HCT116 (cell line): ENCODE measurements at places on chromosomes 11 and 22.

DNA sequence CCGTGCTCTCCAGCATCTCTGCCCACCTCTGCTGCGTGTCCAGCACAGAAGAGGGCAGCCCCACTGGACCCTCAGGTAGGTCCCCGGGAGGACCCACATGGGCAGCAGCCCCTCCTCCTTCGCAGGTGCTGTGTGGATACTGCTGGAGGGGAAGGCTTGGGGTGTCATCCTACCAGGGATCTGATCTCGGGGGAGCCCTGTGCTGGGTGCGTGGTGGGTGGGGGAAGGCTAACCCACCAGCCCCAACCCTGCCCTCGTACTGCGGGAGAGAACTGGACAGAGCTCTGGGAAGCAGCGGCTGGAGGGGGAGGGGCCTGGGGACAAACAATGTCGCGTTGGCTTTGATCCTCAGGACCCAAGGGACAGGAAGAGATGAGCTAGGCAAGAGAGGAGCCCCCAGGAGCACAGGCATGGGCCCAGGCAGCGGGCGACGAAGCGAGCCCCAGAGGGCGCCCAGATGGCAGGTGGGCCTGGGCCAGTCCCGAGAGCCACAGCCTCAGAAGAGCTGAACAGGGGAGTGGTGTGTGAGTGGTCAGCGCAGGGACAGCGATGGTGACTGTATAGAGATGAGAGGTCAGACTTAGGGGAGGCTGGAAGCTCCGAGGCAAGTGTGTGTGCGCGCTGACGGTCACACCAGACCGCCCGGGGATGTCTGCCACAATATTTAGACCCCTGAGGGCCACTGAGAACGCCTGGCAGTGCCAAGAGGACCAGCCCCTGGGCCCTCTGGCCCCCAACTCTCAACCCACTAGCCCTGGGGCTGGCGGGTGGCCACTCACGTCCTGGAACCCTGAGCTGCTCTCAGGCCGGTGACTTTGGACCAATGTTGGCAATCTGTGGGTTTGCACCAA, 1.4 kb upstream of the PIM3 start:
- DNase-seq = no peak

- DNase-seq = no peak
Measured at GRCh38 chr11:9263840-9264315, 1.3 kb downstream of the DENND5A start.

DNA sequence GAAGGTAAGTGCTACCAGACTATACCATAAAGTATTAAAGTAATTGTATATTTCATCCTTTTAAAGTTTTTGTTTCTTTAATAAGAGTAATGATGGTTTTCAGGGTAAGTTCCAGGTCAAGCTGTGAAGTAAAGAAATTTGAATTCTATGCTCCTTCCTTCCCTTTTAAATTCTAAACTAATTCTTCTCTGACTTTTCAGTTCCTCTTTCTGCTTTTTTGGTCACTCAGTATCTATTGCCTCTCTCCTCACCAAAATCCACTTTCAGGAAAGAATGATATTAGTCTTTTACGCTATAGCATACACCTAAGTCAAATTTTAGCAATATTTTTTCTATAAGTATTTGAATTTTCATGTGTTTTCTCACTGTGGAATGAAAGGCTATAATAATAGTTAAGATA, 8.2 kb downstream of the MMP8 start:
- no peak for DNase-seq

GRCh38 chr22:39900306-39901227, at the start of gene GRAP2:
TSS of gene GRAP2 (plus strand) at chr22:39901084. CDS start at chr22:39947107, 46,023 bp downstream.
- no peak for DNase-seq

DNA sequence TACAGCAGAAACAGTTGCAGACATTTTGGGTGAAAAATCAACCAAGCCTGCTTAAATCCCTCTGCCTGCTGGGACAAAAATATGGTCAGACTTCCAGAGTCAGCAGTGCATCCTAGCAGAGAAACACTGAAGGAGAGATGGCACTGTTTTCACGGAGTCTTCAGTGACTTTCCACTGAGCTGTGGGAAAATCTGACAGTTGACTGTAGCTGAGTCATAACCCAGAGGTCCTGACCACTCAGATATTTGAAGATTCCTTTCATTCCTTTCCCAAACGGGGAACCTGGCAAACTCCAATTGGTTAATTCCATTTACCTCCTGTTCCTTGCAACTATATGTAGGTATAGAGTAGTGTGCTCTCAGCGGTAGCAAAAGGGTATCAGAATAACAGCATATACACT, 20.9 kb upstream of the UPB1 start:
- DNase-seq = peak; percentile 40

DNA sequence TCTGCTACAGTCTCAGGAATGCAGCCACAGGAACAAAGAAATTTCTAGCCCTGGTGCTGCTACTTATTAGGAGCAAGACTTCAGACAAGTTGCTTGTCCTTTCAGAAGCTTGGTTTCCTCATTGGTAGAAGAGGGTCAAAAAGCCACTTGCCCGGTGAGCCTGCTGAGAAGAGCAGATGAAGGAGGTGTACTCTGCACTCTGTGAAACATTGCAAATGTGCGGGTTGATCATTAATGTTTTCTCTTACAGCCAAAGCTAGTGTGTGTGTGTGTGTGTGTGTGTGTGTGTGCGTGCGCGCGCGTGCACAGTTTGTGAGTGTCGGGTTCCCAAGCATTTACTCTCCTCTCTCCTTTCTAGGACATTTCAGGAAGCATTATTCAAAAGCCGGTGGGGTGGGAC, 86.3 kb upstream of the NNMT start:
- no peak for DNase-seq

GRCh38 chr11:109247071-109247470, 174.9 kb upstream of the C11orf87 start:
- DNase-seq = no peak

DNA sequence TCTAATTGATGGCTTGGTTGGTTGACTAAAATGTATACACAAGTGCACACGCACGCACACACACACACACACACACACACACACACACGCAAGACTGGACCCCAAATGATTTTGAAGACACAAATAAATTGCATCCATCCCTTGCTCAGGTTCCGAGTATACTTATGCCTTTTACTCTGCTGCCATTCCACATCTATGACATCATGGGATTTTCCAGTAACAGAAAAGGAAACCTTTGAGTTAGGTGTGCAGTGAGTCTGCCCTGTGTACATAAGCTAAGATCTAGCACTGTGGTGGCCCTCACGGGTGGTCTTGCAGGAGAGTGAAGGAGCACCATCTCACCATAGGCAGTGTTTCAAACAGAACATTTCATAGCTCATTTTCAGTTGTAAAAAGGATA, 20.5 kb upstream of the LARGE1 start:
- DNase-seq = no peak

GRCh38 chr11:12241401-12241800, 131.0 kb downstream of the MICAL2 start:
- no peak for DNase-seq

DNA sequence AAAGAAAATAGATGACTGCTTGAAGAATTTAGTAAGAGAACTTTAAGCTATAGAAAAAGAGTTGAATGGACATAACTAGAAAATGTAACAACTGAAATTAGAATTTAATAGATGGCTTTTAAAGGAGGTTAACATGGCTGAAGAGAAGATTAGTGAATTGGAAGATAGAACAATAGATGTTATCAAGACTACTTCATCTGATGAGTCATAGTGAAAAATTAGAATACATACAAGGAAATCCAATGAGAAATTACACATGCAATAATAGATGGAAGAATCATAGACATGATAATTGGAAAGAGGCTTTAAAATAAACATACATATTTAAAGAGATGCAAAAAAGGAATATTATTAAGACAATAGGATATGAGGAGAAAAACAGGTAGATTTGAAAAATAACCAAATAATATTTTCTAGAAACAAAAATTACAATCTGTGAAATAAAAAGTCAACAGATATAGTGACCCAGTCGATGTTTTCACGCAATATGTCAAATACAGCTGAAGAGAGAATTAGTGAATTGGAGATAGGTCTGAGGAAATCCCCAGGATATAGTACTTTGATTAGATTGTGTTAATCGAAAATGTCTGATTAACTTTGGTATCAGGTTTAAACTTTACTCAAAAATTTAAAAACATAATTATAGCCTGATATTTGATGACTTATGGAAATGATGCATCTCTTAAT, 28.2 kb downstream of the CAT start:
- no peak for DNase-seq

DNA sequence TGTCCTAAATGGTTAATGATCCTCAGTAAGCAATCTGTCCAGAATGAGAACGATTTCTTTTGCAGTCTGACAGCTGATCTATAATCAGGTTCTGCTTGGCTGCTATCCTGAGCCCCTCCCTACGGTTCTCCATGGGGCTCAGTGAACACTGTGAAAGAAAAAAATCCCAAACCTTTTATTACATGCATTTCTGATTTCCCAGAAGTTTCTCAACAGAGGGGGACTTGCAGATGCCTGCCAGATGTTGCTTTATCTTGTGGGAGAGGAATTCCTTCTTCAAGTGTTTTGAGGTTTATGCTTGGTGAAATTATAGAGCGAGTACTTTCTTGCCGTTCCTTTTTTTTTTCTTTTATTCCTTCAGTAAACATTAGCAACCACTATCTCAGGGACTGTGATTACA, 531.9 kb upstream of the ISX start:
- no peak for DNase-seq

DNA sequence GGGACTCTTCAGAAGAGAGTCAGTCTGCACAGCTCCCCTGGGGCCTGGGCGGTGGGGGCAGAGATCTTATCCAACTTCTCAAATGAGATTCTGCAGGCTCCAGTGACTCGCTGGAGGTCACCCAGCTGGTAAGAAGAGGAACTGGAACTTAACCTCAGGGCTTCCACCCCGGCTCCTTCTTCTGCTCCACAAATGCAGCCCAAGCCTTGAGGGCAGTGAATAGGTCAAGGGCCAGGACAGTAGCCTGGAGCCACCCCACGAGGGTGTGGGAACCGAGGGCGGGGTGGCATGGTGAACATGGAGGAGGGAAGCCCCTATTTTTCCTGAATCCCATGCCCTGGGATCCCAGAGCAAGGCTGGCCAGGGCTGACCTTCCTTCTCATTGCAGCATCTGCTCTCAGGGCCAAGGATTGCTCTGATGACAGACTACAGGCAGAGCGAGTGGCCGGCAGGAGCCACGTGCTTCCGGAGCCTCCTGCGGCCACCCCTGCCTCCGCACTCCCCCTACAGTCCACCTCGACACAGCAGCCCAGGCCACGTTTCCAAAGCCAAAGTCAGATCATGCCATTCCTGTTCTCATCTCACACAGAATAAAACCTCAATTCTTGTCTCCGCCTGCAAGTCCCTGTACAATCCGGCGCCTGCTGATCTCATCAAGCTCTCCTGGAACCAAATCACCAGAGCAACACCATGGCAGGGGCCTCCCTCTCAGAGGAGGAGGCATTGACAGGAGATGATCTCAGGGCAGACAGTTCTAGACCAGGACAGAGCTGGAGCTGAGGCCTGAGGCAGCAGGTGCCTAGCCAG, 21.1 kb upstream of the UPK3A start:
- peak; percentile 46 for DNase-seq

- no peak for DNase-seq
Measured at GRCh38 chr11:64304032-64304315, 1.4 kb upstream of the ESRRA start.

DNA sequence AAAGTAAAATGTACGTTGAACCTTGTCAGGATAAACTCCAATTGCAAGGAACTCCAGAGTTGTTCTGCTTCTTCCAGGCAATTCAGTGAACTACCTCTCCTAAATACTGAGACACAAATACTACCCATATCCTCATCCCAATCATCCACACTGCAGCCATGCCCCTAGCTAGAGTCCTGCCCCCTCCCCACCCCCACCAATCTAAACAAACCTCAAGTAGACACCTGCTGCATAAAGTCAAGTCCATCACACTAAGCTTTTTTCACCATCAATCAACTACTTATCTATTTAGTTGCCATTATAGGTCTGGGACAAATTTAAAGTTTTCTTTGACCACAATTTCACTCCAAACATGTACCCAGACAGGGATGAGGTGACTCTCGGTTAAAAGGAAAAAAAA, 93.2 kb upstream of the APOA1 start:
- DNase-seq = no peak

DNA sequence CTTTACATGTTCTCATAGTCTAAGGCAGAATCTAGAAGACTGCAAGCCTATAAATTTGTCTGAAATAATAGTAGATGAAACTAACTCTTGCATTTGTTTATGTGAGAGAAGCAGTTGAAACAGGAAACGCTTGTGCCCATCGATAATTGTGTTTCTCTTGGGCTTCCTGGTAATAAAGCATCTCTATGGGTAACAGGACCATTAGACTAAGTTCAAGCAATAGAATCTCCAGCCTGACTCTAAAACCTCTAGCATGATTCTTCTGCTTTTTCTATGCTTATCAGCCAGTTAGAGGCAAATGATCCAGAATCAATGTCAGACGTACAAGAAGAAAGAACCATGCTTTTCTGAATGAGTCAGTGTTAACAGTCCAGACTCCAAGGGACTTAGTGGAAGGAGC, 1734.4 kb downstream of the LRRC4C start:
- DNase-seq = no peak

GRCh38 chr11:3223932-3224381, 5.3 kb upstream of the MRGPRG start:
- no peak for DNase-seq

GRCh38 chr22:19994851-19995610, 21.6 kb downstream of the ARVCF start:
- no peak for DNase-seq

DNA sequence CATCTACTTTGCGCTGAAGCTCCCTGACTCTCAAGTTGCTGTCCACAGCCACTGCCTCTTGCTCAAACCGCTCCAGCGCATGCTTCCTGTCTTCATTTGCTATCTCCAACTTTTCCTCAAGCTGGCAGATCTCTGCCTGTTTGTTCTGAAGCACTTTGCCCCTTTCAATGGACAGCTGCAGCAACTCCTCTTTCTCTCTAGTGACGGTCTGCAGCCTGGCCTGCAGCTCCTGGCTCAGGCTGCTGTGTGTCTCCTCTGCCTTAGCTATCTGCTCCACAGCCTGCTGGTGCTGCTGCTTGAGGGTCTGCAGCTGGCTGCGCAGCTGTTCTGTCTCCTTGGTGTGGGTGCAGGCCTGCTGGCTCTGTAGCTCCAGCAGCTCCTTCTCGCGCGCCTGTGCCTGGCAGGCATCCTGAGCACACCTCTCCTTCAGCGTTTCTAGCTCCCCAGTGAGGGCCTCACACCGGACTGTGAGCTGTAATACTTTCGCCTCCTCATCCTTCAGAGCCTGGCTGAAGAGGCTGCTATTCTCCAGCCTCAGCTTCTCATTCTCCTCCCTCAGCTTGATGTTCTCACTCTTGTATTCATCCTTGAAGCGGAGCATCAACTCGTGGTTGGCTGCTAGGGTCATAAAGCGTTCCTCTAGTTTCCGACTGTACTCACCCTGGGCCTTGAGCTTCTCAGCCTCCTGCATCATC, 723 bp downstream of the CCDC89 start:
- DNase-seq = no peak
